ENCODE measurements at places on chromosomes 7 and 10. TPM values are rescaled to one million over a fixed set of nuclear protein-coding genes. Genes with fewer than 3 reads are reported as not detected.

GRCh38 chr7:129862682-129863081, 90.1 kb downstream of the UBE2H start:
- no peak for DNase-seq
- H3K27me3 ChIP-seq, result no peaks in the 10 kb centered on the region
- peaks cover 45% of the 10 kb centered on the region for H3K4me1 ChIP-seq
- H3K27ac ChIP-seq, result no peak overlapping the region
- H3K36me3 ChIP-seq, result no peaks in the 10 kb centered on the region
- no peak overlapping the region for H3K4me3 ChIP-seq

Gene RASA4B
- 23.4 TPM for total RNA-seq

DNA sequence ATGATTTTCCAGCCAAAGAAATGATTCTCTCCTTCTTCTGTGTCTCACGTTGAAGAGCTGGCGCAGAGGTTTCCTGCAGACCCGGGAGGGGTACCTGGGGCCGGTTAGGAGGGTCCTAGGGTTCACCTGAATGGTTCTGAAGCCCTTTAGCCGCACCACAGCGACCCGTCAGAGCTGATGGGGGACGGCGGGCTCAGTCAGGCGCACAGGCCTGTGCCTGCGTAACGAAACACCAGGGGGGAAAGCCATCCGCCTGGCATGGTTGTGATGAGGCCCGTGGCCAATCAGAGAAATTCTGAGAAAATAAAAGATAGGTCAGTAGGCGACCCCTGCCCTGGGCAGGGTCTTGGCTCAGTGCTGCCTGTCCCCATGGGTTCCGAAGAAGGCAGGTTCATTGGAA, 35.6 kb downstream of the FAM20C start:
- H3K4me1 ChIP-seq, result no peaks in the 10 kb centered on the region
- H3K27ac ChIP-seq, result no peak overlapping the region
- no peak for DNase-seq
- H3K27me3 ChIP-seq, result no peaks in the 10 kb centered on the region
- no peak overlapping the region for H3K4me3 ChIP-seq

DNA sequence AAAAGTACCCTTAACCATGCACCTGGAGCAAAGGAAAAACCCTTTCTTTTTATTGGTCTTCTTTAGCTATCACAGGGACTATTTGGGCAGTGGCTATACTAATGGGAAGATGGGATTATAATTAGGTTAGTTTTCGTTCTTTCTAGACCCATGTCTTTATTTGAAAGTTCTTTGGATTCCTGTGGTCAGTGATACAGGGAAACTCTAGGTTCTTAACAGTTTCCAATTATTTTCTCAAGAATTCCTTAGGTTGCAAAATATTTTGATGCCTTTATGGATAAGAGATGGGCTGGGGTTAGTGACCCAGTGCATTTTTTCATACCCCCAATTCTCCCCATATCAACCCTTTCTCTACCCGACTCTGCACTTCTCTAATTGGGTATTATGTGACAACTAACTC, 49.0 kb downstream of the ADD3 start:
- no peak overlapping the region for H3K4me3 ChIP-seq
- H3K4me1 ChIP-seq, result peaks cover 53% of the 10 kb centered on the region
- H3K36me3 ChIP-seq, result no peaks in the 10 kb centered on the region
- no peak for DNase-seq
- H3K27me3 ChIP-seq, result no peaks in the 10 kb centered on the region

All from natural killer cell treated with Interleukin-12 subunit alpha and Interleukin-12 subunit beta and Interleukin-15 and Interleukin-18, amount 100 ng/mL, for 72 hours (primary cell).